GM23248 (cell line): ENCODE measurements at places on chromosomes 3 and 15. TPM values are rescaled to one million over a fixed set of nuclear protein-coding genes. Genes with fewer than 3 reads are reported as not detected.

The C3orf49 gene
- total RNA-seq = not detected in 2 replicates

The GOLGA6L4 gene
- 0.43 and 1.3 TPM in 2 replicates for total RNA-seq

The CHL1 gene
- not detected in 2 replicates for total RNA-seq

DNA sequence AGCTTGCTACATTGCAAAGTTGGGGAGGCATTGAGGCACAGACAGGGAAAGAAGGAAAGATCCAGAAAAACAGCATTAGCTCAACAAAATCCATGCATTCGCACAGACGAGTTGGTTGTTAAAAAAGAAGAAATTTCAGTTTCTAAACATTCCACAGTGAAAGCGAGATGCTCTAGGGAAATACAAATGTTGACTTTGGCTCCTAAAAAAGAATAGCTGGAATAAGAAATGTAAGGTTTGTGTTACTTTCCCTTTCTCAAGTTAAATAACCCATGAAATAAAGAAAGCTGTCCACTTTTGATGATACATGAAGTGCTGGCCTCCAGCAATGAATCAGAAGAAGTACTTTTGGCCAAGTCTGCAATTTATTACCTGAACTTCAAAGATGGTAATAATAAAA, 465.1 kb downstream of the ERC2 start:
- DNase-seq = no peak

GRCh38 chr15:53256457-53256856, 466.3 kb upstream of the ONECUT1 start:
- no peak for DNase-seq

The WDR49 gene
- total RNA-seq = not detected in 2 replicates

The SPSB4 gene
- total RNA-seq = not detected in 2 replicates

DNA sequence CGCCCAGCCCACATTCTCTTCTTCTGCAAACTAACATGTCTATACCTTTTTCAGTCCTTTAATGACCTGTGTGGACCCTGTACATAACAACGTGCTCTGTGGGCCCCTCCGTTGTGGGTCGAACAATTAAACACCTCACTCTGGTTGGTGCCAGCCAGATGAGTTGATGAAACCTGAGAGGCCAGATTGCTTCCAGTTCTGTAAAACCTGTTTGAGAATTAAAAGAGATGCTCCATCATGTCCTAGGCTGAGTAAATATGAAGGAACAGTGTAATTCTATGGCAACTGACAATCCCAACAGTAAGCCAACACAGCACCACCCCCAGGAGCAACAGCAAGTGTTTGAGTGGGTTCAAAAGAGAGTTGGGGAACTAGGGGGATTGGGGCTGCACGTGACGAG, 5.7 kb upstream of the THBS1 start:
- DNase-seq = no peak

GRCh38 chr3:126528419-126528799, 4.5 kb downstream of the CHST13 start:
- no peak for DNase-seq

DNA sequence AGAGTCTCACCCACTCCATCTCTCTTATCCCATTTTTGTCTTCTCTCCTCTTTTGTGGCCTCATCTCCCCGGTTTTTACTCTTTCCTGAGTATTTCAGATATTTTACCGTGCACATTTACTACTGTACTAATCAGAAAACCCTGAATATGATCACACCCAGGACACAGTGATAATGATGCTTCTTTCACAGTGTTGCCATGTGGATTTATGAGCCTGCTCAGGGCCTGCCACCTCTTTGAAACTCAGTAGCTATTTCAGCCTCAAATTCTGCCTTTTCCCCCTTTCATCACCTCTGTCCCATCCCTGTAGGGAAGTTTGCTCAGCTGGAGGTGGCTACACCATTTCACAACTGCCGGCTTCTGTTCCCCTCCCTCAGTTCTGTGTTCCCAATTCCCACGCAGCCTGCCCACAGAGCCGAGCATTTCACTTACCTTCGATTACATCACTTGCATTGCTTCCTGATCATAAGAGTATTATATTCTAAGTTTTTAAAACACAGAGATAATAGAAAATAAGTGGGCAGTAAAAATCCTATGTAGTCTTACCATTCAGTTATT, 33.2 kb downstream of the ARNT2 start:
- DNase-seq = no peak

The PARP16 gene
- 3.8 and 5.6 TPM in 2 replicates for total RNA-seq

DNA sequence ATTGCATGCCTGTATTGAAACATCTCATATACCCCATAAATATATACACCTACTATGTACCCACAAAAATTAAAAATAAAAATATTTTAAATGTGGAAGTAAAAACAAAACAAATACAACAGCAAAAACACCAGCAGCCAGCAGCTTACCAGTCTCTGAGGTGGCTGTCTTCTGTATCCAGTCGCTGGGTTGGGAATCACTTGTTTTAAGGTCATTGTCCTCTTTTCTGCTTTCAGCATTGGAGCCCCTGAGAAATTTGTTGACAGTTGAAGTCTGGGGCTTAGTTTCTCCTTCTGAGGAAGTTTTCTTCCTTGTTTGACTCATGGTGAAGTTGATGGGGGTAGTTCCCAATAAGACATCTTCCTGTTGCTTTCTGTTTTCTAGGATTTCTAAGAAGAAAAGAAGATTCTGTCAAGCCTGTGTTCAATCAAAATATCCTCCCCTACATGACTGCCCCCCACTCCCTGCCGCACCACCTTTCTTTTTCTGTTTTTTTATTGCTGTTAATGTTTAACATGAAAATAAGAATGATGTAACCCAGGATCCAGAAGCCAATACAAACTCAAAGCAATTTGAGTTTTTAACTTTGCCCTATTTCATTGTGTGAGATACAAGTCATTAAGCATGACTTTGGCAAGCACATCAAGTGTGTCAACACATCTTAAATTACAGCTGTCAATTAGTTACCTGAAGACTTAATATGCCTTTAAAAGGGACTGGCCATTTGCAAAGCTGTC, at the start of gene LRRC31:
Gene LRRC31, minus strand, starts transcription at position 452 of the 737 bp plus-strand sequence. Its CDS starts 128 bp downstream, at position 324.
- no peak for DNase-seq

DNA sequence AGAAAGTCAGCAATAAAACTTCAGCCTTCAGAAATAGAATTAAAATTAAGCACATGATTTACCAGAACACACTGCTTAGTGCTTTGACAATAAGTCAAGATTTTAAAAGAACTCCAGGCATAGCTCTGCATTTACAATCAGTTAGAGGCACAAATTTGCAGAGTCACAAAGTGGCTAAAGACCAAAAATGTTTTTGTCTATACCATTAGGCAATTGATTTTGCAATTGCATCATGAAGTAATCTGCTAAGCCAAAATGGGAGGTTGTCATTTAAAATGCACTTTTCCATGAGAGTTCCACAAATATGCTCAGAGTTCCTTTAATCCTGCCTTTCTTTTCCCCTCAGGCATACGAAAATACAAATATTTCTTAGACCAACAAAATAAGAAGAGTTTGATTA, 10.1 kb upstream of the DCP1A start:
- DNase-seq = peak; percentile 28

The BOC gene
- total RNA-seq = 16.8 and 18.4 TPM in 2 replicates

The GCNT3 gene
- total RNA-seq = not detected in 2 replicates

DNA sequence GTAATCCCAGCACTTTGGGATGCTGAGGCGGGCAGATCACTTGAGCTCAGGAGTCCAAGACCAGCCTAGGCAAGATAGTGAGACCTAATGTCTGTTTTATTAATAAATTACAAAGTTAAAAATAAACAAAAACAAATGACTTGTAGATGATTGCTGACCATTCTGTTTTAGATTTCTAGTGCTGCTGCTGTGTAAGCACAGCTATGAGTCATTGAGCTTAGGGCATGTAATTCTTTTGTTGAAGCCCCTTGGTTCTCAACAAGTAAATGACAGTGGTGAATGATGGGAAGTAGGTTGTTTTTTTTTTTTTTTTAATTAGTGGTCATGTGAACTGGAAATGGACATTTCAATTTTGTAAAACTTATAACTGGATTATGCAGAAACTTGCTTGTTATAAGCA, 63.3 kb downstream of the LEO1 start:
- DNase-seq = peak; percentile 28

The PLA2G4F gene
- total RNA-seq = not detected in 2 replicates

The GOLGA6D gene
- not detected in 2 replicates for total RNA-seq

The CCR8 gene
- total RNA-seq = not detected in 2 replicates

DNA sequence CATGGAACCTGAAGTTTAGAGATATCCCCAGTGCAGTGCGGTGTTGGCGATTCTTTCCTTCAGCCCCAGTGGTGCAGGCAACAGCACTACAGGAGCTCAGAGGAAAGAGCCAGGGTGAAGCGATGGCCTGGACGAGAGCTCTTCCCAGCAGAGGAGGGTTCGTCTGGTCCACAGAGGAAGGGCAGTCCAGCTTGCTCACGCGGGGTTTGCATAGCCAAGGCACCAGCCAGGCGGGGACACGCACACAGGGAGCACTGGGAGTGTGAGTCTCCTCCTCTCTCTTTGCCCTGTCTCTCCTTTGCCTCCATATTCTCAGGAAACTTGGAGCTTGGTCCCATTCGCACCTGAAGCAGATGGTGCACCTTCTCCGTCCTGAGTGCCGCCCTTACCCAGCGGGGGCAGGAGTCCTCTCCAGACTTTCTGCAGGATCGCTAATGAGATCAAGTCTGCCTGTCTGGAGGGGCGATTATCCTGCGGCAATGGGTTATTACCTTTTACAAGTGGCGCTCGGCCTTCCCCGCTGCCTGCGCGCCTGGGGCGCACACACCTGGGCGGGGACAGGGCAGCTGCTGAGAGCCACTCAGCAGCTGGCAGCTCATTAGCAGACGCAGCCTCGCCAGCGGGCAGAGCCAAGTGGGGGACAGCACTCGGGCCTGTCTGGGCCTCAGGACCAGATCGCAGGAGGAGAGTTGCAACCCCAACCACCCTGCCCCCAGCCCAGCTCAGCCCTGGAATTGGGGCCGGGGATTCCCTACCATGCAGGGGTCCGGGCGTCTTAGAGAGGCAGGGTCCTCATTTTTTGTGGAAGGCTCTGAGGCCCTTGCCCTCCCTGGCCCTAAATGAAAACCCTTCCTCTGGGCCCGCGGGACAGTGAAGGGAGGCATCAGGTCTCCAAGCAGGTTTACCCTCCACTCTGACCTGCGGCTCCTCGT, 119.0 kb upstream of the MEF2A start:
- DNase-seq = no peak

The AMT gene
- total RNA-seq = 1.6 and 5.8 TPM in 2 replicates

GRCh38 chr3:124920718-124921117, 13.8 kb downstream of the MUC13 start:
- DNase-seq = no peak

The MST1R gene
- 0.32 TPM in 1 of 2 replicates, not detected in the other for total RNA-seq

The SI gene
- total RNA-seq = not detected in 2 replicates

The THRB gene
- total RNA-seq = 2.9 and 5.1 TPM in 2 replicates

DNA sequence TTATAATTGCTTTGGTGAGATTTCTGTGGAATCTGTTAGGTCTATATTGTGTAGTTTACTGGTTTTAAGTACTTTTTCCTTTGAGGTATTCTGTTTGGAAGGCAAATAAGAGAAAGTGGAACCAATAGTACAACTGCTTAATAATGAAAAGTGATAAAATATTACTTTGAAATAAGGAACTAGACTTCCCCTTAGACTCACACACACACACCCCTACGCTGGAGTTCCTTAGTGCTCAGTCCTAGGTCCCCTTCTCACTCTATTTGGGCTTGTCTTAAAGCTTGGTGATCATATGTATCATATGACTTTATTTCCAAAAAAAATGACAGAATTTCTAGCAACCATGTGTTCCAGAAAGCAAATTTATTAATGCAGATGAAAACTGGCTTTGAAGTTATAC, 494.0 kb upstream of the TGFBR2 start:
- DNase-seq = no peak

The P3H2 gene
- total RNA-seq = 14.9 and 41.5 TPM in 2 replicates

DNA sequence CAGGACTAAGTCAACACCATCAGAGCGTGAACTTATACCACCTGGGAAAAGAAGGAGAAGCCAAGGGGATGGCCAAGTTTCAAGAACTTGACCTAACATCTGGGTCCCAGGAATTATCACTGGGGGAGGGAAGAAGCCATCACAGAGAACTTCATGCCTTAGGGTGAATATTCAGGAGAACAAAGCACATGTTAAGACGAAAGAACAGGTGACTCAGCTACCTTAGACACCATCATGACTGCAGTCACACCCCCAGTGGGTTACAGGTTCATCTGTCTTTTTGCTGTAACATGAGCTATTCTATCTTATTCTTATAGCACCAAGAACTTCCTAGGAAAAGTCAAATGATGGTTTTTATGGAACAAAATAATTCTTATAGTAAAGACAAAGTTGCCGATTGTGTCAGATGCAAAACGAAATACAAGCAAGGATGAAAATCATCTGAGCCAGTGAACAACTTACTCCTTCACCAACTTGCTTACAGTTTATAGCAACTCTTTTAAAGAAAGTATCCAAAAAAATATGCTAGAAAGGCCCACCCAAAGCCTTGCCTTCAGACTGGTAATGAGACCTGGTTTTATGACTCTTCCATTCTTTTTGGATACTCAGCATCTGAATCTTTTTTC, 72.0 kb downstream of the TPRA1 start:
- DNase-seq = no peak

The RTP3 gene
- not detected in 2 replicates for total RNA-seq

DNA sequence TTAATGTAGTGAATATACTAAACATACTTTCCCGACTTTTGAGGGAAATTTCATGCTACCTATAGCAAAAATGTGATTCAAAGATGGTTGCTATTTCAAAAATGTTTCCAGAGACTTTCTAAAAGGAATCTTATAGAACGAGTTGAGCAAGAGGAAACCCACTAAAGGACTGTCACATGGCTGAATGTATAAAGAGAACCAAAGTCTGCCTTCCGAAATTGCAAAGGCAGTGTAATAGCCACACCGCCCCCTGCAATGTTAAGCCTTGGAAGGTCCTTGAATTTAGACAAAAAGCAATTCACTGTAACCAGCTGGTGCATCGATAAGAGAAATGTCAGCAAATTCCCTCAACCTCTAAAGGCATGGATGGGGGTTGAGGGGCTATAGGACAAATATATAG, 142.8 kb downstream of the CHL1 start:
- DNase-seq = no peak

GRCh38 chr3:165748094-165748493, 89.1 kb downstream of the BCHE start:
- no peak for DNase-seq

The RASGRF1 gene
- total RNA-seq = not detected in 2 replicates

DNA sequence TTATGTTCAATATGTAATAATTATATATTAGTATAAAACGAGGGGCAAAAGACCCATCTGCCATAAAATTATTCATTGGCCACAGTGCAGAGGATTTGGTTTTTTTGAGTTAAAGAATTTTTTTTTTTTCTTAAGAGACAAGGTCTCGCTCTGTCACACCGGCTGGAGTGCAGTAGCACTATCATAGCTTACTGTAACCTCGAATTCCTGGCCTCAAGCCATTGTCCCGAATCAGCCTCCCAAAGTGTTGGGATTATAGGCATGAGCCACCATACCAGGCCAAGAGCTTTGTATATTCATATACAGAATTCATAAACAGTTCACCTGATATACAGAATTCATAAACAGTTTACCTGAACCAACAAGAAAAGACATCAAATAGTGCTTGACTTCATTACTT, 20.2 kb upstream of the LRRFIP2 start:
- no peak for DNase-seq

The XCR1 gene
- not detected in 2 replicates for total RNA-seq

- DNase-seq = no peak
Measured at GRCh38 chr3:61460636-61461035, 100.7 kb upstream of the PTPRG start.

GRCh38 chr15:48781481-48782081, 29.3 kb downstream of the CEP152 start:
- DNase-seq = no peak
